ENCODE measurements at places on chromosomes 11 and 22.

- DNase-seq, result no peak
Observed at GRCh38 chr22:25942856-25943411, 200.9 kb downstream of the MYO18B start.

- DNase-seq, result no peak
Observed at GRCh38 chr11:7936615-7937014, 4.9 kb downstream of the OR10A3 start.

GRCh38 chr11:8249482-8249881, 14.2 kb downstream of the LMO1 start:
- no peak for DNase-seq

- DNase-seq, result no peak
Observed at GRCh38 chr11:124873951-124874350, 8.7 kb downstream of the ROBO3 start.

GRCh38 chr22:19648419-19648929, 65.8 kb upstream of the SEPTIN5 start:
- DNase-seq, result no peak

GRCh38 chr11:46693597-46694012, 6.8 kb downstream of the ARHGAP1 start:
- peak; percentile 61 for DNase-seq

GRCh38 chr11:11842421-11843008, 743 bp downstream of the USP47 start:
- peak; percentile 63 for DNase-seq

- no peak for DNase-seq
Observed at GRCh38 chr11:420054-420910, 5.5 kb upstream of the SIGIRR start.

GRCh38 chr22:23500508-23501260, 79.4 kb downstream of the IGLL1 start:
- DNase-seq, result no peak

DNA sequence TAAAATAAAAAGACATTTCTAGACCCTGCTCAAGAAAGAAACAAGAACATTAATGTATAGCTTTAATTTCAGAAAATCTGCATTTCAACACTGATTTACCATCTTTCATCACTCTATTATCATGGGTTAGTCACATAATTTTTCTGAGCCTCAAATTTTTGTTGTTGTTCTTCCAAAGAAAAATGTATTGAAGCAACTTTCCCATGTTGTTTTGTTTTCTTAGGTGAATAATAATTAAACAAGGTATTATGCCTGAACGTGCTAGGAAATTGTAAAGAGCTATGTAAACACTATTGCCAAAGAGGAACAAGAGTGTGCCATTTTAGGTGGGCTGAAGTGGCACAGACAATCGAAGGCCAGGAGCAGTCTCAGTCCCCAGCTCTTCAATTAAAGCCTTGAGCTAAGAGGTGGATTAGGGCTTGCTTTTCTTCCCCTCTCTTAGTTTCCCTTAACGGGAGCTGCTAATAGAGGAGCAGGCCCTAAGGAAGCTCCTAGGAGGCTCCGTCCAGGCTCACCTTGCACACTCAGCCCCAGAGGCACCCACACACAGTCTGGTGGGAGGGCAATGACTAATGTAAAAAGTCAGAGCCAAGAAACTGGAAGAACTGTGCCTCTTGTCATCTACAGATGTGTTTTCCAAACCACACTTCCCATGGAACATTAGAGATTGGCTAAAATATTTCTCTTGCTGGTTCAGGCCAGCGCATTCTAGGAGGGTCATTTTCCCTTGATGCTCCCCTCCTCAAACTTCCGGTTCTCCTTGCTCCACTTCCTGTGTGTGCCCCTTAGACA, 8.8 kb upstream of the UBASH3B start:
- DNase-seq, result no peak

DNA sequence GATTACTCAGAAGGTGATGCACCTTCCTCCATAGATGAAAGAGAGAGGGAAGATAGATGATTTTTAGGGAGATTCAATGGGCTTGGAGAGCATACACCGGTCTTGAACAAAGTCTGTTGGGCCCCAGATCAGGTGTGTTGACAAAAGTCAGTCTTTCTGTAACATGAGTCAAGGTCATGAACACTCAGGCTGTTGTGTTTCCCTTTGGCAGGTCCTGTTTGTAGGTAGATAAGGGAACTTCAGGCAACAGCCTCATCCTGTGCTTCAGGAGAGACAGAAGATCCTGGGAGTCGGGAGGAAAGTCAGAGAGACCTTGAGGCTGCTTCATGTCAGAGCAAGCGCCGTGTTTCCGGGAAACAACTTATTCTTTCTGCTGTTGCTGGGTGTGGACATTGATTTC, 703.1 kb downstream of the BRD1 start:
- no peak for DNase-seq

DNA sequence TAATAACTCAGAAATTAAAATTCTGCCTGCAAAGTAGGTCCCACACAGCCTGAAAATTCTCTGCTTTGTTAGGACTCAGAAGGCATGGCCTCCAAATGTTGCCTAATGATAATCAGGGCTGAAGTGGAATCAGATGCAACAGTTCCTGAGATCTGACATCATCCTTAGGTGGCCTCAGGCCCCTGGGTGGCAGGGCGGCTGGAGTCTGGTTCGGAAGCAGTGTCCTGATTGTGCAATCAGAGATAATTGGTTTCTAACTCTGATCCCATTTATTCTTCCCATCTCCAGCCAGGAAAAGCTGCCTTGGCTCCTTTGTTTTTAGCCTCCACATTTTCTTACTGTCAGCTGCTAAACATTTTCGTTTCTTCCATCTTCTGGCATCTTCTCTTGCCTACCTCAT, 399.3 kb downstream of the OPCML start:
- no peak for DNase-seq

- DNase-seq, result peak; percentile 39
Observed at GRCh38 chr11:116224154-116224888, 548.5 kb downstream of the BUD13 start.

DNA sequence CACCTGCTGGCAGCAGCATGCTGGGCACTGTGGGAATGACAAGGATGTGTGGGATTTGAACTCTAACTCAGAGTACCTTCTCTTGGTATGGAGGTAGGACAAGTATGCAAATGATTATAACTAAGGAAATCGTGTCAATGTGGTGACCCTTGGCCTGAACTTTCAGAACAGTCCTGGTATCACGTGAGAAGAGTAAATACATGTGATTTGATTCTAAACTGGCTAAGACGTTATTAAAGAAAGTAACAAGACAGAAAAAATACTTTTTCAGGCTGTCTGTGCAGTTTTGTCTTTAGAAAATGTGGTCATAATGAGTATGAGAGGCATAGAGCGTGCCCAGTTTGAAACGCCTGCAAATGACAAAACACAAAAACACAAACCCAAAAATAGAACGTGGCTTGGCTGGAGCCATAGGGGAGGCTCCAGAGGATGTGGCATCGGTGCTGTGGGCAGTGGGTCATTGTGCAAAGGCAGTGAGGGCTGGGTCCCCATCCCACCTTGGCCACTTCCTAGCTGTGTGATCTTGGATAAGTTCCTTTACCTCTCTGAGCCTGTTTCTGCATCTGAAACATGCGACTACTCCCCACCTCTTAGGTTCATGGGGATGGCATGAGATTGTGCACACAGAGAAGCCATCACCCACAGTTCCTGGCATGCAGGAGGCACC, 18.4 kb upstream of the IL2RB start:
- DNase-seq, result no peak

DNA sequence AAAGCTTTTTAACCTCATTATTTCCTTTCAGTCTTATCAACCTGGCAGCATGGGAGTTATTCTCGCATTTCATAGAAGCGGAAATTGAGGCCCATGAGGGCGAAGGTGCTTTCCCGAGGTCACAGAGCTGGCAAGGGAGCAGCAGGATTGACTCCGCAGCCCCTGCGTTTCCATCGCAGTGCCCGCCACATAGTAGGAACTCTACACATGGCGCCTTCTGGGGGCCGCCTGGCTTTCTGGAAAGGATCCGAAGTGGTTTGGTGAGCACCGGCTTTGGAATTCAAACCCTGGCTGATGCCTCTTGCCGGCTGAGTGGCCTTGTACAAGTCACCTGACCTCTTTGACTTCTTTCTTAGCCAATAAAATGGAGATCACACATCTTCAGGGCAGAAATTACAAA, 93.4 kb downstream of the CEP164 start:
- DNase-seq, result no peak

DNA sequence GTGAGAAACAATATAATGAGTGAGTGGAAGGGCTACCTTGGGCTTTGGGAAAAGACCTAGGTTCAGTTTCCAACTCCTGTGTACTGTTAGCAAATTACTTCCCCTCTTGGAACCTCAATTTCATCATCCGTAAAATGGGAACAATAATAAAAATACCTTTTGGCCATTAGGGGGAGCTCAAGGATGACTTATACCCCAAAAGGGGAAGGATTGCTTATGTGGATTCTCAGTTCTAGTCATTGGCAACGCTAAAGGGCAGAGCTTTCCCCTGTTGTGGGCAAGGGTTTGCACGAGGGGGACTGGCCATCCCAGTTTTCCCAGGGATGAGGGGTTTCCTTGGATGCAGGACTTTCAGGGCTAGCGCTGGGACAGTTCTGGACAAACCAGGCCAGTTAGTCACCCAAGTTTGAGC, 3.1 kb upstream of the COMMD9 start:
- DNase-seq, result no peak

DNA sequence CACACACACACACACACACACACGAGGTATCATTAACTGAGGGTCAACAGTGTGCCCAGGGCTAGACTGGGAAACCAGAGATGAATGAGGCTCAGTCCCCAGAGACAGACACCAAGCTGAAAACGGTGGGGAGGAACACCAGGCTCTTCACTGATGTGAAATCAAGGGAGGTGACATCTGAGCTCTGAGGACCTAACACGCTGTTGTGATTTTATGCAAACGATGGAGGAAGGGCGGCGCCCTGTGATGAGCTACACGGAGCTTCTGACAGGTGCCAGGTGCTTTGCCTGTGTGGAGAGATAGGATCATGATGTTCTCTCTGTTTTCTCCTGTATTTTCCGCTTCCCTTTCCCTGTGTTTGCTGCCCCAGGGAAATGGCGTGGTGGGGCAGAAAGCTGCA, 6.5 kb upstream of the CYB5R3 start:
- no peak for DNase-seq

GRCh38 chr11:21811572-21811971, 381.3 kb upstream of the ANO5 start:
- no peak for DNase-seq

- no peak for DNase-seq
Observed at GRCh38 chr11:85758026-85758425, 52.9 kb downstream of the SYTL2 start.

GRCh38 chr22:10741210-10741609, 4786.8 kb upstream of the OR11H1 start:
- DNase-seq, result no peak

DNA sequence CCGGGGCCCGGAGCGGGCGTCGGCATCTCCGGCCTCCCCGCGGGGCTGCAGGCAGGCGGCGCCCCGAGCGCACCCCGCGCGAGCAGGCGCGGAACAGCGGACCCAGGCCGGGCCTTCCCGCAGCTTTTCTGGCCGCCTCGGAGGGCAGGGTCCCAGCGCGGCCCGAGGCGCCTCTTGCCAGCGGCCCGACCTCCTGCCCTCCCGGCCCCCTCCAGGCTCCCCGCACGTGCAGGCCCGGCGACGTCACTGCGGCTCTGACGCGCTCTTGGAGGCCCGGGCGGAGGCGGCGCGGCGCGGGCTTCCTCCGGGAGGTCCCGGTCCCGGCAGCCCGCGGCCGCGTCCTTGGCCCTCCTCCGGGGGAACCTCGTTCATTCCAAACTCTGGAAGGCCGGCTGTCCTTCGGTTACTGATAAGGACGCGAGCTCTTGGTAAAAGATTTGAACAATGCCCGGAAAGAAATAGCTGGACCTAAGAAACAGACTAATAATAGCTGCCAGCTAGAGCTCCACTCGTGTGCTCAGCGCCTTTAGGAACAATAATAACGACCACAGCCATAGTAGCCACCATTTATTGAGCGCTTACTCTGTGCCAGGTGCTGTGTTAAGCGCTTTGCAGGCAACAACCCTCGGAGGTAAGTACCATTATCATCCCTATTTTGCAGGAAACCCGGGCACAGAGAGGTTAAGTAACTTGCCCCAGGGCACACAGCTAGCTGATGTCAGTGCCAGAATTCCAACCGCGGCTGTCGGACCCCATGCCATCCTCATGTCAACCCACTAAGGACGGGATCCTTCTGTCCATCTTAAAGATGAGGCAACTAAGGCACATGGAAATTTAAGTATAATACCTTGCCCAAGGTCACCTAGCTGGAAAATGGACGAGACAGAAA, 39.1 kb upstream of the CREB3L1 start:
- DNase-seq, result peak; percentile 72

- peak; percentile 31 for DNase-seq
Observed at GRCh38 chr11:19711911-19712280, 741 bp upstream of the NAV2 start.

- no peak for DNase-seq
Observed at GRCh38 chr11:93198215-93198845, 539 bp upstream of the SLC36A4 start.

- no peak for DNase-seq
Observed at GRCh38 chr11:64644647-64645275, 53.7 kb downstream of the SLC22A12 start.

GRCh38 chr11:125250318-125251213, 86.0 kb downstream of the PKNOX2 start:
- no peak for DNase-seq

DNA sequence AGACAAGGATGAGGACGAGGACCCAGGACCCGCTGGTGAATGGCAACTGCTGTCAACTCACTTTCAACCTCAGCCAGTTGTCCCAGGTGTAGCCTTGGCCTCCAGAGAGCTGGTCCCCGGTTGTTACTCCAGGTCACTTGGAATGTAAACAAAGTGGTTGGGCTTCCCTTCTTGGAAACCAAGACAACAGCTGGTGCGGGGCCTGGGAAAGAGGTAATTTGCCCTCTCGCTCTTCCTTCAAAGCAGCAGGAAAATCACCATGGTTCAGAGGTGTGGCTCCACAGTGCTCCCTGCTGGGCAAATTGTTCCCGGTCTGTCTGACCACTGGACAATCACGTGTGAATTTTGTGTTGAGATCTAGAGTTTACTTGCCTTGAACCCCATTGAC, 15.0 kb downstream of the SLC1A2 start:
- DNase-seq, result peak; percentile 30

GRCh38 chr11:13384908-13385640, 77.9 kb downstream of the BTBD10 start:
- DNase-seq, result no peak

All from uterus (tissue), 4 donors.